Central memory CD4-positive, alpha-beta T cell (primary cell): ENCODE measurements at places on chromosomes 12 and 14.

DNA sequence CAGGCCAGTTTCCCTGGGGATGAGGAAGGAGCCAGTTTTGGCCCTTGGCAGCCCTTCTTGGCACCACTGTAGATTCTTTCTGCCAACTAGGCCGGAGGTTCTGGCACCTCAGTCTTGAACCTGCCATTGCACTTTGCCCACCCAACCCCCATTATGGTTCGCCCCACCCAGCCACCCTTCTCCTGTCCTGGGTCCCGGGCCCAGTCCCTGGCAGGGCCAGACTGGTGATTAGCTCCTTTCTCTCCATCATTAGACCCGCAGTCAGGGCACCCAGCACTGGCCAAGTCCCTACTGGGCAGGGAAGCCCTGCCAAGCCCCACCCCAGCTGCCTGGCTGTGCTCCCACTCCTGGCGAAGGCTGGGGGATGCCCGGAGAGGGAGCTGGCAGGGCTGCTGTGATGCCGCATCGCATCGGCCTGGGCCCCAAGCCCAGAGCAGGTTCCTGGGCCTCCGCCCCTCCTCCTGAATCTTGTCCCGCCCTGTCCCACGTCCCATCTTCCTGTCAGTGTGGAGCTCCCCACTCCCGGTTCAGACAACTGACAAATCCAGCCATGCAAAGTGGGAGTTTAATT lies 9.8 kb downstream of the FAM222A start:
- no peak for DNase-seq

- no peak for DNase-seq
Measured at GRCh38 chr12:90970471-90970870, 15.5 kb upstream of the CCER1 start.

GRCh38 chr12:130053651-130054069 lies 108.6 kb upstream of the FZD10 start:
- DNase-seq = no peak

- DNase-seq = no peak
Measured at GRCh38 chr12:51392556-51393237, 1.5 kb upstream of the GALNT6 start.

GRCh38 chr14:23548351-23549318 lies 2.9 kb downstream of the ZFHX2 start:
- no peak for DNase-seq

DNA sequence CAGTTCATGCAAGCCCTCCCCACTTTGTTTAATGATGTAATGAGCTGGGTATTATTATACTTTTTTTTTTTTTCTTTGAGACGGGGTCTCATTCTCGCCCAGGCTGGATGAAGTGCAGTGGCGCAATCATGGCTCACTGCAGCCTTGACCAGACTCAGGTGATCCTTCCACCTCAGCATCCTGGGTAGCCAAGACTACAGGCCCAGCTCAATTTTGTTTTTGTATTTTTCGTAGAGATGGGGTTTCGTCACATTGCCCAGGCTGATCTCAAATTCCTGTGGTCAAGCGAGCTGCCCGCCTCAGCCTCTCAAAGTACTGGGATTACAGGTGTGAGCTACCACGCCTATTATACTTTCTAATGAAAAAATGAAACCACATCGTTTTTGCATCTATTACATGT lies 4.5 kb upstream of the DCAF11 start:
- DNase-seq = no peak

DNA sequence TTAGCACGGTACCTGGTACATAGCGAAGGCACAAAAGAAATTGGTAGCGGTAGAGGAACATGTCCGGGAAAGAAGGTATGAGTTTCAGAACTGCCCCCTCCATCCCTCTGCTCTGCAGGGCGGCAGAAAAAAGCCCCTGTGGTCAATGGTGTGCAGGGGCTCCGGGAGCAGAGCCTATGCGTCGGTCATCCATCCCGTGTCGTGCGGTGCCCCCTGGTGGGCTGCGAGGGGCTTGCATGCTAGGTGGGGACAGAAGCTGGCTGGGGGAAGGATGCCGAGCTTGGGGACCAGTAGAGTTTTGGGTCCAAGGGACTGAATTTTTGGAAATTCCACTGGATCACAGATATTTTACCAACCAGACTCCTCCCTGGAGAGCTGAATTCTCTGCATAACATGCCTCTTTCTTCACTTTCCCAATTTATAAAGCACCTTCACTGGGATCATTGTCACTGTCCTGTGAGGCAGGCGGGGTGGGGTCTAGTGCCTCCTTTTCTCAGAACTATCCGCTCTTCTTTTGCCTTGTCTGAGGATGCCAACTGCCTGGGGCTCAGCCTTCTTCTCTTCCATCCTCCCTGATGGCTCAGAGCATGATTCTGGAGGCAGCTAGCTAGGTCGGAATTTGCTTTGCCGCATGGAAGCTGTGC lies 148.7 kb downstream of the SMOC1 start:
- DNase-seq = peak; percentile 14

DNA sequence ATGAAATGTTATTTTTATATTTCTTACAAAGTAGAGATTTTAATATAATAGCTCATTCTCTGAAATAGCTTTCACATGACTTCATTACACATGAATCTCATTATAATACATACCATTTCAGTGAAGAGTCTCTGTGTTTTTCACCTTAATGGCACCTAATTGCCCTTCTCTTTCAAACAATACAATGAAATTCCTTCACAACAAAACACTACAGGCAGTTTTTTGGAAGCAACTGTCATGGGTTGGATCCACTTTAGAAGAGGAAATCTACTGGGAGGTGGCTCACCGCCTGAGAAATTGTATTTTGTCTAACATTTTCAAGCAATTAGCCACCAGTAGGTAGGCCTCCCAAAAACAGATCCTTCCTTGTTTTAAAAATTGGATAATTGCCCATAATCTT lies 40.3 kb upstream of the RGS6 start:
- no peak for DNase-seq

GRCh38 chr12:106906715-106907114 lies 49.0 kb upstream of the TMEM263 start:
- DNase-seq = no peak

- no peak for DNase-seq
Measured at GRCh38 chr12:26297396-26298070, 102.2 kb downstream of the SSPN start.

DNA sequence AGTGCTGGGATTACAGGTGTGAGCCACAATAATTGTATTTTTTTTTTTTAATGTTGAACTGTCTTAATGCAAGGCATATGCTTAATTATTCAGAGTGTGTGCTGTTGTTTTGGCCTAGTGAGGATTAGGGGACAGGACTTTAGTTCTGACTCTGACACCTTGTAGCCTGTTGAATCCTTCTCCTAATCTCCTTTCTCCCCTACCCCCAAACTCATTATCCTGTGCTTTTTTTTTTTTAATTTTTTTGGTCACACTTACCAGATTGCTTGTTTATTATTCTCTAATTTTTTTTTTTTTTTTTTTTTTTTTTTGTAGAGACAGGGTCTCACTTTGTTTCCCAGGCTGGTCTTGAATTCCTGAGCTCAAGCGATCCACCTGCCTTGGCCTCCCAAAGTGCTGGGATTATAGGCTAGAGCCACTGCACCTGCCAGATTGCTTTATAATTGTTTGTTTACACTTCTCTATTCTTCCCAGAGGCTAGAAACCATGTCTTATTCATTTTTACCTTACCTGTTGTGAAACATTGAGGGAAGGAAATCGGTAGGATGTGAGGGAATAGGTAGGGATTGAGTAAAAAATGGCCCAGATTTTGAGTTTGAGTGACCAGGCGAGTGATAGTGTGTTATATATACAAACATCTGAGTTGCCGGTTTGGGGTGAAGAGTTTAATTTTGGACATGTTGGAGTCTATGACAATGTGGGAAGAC lies 32.2 kb downstream of the DIP2B start:
- no peak for DNase-seq

DNA sequence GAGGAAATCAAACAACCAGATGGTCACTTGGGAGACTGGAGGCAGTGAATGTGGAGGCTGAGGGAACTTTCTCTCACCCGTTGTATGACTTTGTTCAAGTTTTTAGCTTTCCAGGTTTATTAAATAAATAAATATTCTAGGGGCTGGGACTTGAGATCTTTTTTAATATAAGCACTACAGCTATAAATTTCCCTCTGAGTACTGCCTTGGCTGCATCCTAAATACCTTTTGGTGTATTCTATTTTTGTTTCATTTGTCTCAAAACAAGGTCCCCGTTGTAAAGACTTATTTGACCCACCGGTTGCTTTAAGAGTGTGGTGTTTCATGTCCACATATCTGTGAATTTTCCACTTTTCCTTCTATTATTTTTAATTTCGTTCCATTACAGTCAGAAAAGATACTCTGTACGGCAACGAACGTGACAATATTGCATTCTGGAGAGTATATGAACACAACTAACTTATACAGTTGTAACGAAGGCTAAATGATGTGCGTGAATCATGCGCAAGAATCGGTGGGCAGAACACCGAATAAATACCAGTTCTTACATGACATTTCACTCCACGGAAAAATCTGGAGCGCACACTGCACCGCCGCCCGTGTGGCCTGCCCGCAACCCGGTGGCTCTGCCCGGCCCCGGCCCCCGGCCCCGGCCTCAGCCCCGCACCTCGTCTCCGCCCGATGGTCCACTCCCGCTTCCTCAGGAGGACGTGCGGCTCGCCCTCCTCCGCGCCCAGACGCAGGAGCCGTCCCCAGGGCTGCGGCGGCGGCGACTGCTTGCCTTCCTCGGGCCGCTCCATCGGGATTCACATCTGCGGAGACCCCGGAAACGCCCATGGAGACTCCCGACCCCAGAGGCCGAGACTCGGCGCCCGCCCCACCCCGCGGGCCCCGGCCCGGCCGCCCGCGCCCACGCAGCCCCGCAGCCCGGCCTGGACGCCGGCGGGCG lies 602 bp downstream of the CHFR start:
- no peak for DNase-seq

DNA sequence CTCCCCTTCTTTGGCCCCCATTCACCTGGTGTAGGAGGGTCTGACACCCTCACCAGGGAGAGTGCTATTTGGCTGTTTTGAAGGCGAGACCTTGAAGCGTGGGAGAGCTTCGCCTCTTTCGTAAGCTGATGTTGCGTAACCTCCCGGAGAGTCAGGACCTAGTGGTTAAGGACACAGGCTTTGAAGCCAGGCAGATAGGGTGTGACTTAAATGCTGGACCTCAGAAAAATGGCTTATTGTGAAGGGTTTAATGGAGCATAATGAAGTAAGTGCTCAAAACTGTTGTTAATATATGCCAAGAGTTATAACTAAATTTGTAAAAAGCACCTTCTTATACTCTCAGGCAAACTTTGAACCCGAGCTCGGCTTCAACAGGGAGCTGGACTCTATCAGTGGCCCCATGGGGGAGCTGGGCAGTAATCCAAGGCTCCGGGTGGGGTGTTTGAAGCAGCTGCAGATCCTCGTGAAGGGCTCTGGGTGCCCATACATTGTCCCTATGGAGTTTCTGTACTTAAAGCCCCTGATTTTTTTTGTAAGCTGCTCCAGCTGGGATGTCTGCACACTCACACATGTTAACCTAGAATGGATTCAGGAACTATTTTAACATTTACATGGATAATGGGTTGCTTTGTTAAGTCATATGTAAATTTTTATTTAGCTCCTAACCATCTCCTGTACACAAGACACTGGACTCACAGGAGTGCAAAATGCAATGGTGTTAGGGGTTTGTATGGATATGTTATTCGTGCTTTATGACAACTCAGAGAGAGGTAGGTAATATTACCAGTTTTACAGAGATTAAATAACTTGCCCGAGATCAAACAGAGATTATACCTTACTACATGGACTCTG lies 26.0 kb downstream of the PPFIBP1 start:
- no peak for DNase-seq

- DNase-seq = no peak
Measured at GRCh38 chr14:90602088-90602687, 205.4 kb downstream of the CALM1 start.

- DNase-seq = peak; percentile 52
Measured at GRCh38 chr14:89767861-89768268, 186.7 kb downstream of the EFCAB11 start.

GRCh38 chr12:132348176-132348575 lies 18.8 kb upstream of the GALNT9 start:
- no peak for DNase-seq
